ENCODE measurements at places on chromosomes 7 and 10. TPM values are rescaled to one million over a fixed set of nuclear protein-coding genes. Genes with fewer than 3 reads are reported as not detected.

The PLEKHS1 gene
- 0.30 TPM for polyA plus RNA-seq

The WDFY4 gene
- polyA plus RNA-seq, result 2.4 TPM

The CARD11 gene
- polyA plus RNA-seq, result 1.6 TPM

The DHTKD1 gene
- 39.6 TPM for polyA plus RNA-seq

DNA sequence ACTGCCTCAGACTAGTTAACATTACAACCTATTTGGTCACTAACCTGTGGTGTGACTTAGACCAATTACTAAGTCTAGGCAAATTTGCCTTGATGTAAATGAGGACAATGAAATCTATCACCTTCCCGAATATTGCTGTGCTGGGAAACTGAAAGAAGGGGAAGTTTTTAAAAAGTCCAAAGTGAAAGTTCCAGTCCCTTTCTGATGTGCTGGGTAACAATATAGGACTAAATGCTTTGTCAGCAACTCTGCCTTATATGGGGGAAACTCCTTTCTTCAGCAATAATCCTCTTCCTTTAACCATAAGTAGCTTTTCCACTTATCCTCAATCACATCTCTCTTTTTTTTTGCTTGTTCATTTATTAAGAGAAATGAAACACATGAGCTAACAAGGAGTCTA lies 3.9 kb downstream of the PIK3AP1 start:
- DNase-seq, result no peak

GRCh38 chr10:72049969-72050781 lies 38.2 kb downstream of the SPOCK2 start:
- no peak for DNase-seq

DNA sequence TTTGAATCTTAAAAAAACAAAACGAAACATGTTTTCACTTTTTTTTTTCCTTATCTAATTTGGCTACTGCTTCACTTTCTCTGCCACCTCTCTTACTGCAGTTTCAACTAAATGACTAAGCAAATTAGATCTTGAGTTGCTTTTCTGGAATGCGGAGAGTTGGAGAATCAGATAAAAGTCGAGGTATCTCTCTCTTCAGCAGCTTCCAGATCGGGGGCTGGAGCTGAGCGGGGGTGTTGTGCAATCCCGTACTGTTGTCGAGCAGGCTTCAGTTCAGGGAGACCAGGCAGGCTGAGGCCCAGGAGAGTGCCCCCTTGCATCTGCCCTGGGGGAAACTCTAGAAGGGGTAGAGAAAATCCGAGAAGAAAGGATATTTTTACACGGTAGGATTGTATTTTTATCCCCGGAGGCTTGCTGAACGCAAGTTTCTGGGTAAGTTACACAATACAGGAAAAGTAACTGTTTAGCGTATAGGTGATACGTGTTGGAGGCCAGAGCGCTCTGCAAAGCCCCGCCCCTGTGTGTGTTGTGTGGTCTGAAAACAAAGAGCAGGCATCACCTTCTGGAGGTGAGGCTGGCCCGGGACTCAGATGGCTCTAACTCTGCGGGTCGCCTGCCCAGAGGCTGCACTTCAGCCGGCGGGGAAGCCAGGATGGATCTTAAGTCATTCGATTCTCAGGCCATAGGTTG lies 116.6 kb downstream of the KLF6 start:
- peak; percentile 29 for DNase-seq

DNA sequence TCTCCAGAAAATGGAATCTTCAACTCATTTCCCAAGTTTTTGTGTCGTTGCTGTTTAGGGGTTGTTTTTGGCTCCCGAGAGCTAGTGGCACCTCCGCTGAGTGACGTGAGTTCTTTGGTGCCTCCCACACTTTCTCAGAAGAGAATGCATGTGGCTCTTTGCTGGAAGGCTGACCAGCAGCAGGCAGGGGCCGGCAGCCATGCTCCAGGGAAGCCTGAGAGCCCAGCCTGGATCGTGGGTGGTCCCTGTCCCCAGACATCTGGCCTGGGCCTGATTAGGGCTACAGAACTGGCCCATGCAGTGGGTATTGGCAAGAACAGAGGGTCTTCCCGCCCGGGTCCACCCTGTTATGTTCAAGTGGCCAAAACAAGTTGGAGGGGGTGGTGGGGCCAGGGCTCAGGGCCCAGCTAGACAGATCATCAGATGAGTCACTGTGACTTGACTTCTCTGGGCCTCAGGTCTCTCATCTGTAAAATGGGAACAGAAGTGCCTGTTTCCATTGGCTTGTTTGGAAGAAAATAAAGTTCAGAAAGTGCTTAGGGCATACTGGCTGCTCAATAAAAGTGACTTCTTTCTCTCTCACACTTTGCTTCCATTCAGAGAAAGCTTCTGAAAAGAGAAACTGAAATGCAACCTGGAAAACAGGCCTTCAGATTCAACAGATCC lies 83.1 kb downstream of the STRA8 start:
- no peak for DNase-seq

DNA sequence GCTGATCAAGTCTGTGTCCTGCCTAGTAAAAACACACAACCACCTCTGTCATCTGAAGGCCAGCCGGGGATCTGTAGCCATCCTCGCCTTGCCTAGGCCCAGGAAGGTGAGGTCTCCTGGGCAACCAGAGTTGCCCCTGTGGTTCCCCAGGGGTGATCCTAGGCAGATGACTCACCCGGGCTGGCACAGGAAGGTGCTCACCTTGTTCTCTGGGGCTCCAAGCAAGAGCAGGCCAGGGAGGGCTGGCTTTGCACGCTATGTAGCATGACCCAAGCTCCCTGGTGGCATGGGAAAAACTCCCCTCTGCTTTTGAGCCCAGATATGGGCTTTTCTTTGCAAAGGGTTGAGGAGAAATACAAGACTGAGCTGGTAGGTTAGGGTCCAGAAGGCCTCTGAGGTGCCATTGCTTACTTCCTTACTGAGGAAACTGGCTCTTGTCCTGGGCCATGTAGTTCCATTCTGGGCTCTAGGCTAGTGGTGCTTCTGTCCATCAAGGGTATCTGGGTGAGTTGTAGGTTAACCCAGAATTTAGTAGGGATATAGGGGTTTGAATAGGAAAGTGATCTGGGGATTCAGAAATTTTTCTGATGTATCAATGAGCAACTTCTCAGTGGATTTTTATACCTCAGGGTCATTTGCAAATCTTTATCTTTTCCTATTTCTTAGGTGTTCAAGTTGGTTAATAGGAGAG lies 112.0 kb downstream of the NT5C2 start:
- no peak for DNase-seq

GRCh38 chr7:32892521-32893206 lies 1.1 kb upstream of the KBTBD2 start:
- DNase-seq, result peak; percentile 50

DNA sequence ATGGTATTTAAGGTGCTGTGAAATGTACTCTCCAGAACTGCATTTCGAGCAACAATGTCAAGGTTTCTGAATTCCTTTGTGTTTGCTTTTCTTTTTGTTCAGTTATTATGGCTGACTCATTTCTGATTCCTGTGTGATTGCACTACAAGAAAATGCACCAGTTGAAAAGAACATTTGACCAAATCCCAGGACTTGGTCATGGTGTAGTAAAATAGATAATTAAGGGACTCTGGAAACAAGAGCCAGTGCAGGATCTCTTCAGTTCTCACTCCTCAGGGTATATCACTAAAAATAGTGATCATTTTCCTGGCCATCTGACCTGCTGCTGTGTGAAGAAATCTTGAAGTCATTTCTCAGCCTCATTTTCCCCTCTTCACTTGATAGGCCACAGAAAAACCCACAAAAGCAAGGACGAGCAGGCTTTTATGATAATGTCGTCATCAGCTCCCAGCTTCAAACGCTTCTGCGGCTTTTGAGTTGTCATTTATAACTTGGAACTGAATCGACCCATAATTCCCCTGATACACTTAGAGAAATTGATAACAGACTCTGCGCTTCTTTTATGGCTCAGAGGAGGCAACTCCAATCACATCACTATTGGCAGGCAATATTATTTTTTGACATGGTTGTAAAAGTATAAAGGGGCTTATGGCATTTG lies 274.7 kb downstream of the HDAC9 start:
- DNase-seq, result no peak

- no peak for DNase-seq
Observed at GRCh38 chr7:21902240-21902639, 43.5 kb downstream of the CDCA7L start.

DNA sequence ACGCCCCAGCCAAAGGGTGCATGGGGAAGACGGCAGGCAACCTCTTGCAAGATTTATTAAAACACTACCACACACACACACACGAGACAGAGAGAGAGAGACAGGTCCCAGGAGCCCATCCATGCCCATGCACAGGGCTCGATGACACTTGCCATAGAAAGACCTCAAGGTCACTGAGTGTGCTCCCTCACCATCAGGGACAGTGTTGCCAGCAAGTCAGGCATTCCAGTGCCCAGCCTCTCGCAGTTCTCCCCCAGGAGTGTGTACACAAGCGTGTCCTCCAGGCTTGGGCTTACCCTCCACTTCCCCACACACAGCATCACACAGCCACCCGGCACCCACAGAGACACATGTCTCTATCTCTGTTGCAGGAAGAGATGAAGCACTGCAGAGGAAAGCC lies 46.8 kb upstream of the SLF2 start:
- no peak for DNase-seq

DNA sequence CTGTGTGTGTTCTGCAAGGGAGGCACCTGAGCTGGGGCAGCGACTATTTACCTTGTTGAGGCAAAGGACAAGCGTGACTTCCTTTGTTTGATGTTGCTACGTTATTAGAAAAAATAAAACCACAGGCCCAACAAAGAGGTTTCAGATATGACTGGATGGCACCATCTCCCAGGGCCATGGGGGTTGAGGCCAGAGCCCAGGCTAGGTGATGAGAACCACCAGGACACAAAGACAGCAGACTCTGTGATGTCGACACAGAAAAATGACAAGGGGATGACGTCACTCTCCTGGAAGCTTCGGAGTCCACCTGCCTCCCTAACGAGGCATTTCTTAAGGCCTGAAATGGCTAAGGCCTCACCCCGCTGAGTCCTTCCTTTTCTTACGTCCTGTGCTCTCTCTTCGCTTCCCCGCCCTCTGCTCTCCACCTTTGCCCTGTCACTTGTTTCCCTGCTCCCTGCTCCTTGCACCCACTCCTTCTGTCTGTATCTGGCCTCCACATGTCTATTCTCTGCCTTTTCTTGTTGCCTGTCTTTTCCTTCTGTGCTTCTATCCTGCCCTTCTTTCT lies 83.0 kb upstream of the ADRB1 start:
- no peak for DNase-seq

- DNase-seq, result no peak
Observed at GRCh38 chr10:78849731-78850130, 219.0 kb upstream of the ZMIZ1 start.

GRCh38 chr7:3980300-3980643 lies 679.2 kb downstream of the SDK1 start:
- no peak for DNase-seq

GRCh38 chr10:121282264-121282663 lies 316.0 kb downstream of the FGFR2 start:
- DNase-seq, result no peak

- DNase-seq, result no peak
Observed at GRCh38 chr7:97499204-97499603, 232.7 kb upstream of the TAC1 start.

- no peak for DNase-seq
Observed at GRCh38 chr10:131686781-131687420, 213.9 kb upstream of the PPP2R2D start.

DNA sequence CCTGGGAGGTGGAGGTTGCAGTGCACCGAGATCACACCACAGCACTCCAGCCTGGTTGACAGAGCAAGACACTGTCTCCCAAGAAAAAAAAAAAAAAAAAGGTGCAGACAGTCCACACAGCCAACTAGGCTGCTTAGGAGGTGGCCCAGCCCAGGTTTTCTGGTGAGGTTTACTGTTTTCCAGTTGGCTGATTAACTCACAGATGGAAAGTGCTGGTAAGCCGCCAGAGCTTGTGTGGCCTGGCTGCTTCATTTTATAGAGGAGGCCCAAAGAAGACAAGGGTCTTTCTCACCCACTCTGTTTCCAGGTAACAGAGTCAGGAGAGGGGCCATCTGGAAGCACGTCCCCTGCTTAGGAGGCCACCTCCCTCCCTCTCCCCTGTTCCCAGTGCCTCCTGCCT lies 6.2 kb downstream of the RHBDD2 start:
- no peak for DNase-seq

DNA sequence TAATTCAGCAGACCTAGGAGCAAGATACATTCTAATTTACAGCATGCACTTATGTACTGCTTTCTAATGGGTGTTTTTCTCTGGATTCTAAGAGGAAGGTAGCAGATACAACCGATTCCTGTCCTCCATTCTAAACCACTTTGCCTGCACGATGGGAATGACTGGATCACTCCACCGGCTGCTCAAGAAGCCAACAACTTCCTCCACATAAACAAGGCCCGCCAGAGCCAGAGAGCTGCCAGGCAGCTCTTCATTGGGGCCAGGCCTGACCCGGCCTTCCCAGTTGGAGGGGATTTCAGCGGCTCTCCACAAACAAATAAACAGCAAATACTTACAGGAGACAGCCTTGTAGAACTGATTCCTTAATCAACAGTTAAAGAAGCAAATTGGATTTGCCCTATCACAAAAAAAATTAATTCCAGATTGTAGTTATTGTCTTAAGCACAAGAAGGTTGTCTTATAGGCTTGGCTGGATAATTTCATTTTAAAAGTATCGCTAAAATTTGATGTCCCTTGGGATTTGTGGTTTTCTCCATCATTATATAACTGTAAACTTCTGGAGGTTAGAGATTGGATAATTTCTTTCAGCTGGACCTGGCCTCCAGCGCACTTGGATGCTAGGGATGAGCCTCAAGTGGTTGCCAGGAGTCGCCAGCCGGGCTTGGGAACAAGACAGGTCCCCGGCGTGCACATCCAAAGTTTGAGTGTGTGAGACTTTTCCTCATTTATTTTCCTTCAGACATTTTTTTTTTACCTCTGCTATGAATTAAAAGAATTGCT lies 20.9 kb downstream of the EBF3 start:
- DNase-seq, result no peak

- DNase-seq, result no peak
Observed at GRCh38 chr7:23645822-23646221, 34.2 kb upstream of the FAM221A start.

DNA sequence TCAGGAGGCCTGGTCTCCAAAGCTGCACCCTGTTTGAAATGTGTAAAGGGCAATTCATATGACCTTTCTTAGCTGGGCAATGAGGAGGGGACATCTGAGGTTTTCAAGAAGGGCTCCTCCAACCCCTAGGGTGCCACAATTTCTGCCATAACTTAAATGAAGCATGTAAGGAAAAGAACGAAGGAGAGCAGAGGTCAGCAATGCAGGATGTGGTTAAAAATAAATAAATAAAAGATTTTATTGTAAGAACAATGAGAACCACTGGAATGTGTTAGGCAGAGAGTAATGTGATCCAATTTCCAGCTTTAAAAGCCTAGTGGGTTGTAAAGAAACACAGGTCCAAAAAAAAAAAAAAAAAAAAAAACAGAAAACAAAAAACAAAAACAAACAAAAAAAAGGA lies 673.1 kb downstream of the TNS3 start:
- no peak for DNase-seq
